ENCODE measurements at places on chromosomes 5 and 9. TPM values are rescaled to one million over a fixed set of nuclear protein-coding genes. Genes with fewer than 3 reads are reported as not detected.

SEC24A gene
- 20.3 TPM for total RNA-seq

- peak; percentile 8 for DNase-seq
Measured at GRCh38 chr5:123176938-123177275, 87.9 kb downstream of the PRDM6 start.

BTNL8 gene
- total RNA-seq: 0.71 TPM

IL9 gene
- total RNA-seq: not detected

- no peak for DNase-seq
Measured at GRCh38 chr9:23665635-23666034, 160.4 kb downstream of the ELAVL2 start.

OR1J2 gene
- not detected for total RNA-seq

DNA sequence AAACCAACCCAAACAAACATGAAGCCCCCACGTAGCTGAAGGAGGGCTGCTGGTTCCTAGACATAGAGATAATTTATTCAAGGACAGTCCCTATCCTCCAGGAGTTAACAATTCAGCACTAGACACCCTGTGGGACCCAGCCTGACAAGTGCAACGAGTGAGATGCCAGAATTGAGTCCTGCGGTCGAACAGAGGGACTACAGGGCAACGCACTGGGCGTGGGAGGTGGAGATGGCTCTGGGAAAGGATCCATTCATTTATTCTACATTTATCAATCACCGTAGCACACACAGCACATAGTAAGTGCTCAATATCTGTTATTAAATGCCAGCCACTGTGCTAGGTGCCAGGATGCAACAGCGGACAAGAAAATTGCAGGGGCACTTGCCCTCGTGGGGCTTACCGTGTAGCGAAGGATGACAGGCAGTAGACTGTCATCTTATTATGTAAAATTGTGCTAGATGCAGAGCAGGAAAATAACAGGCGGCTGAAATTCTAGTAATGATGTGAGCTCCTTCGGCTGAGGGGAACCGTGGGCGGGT lies 855 bp upstream of the ARHGAP26 start:
- no peak for DNase-seq

SMIM33 gene
- total RNA-seq: not detected

CKS2 gene
- total RNA-seq: 553 TPM

DNA sequence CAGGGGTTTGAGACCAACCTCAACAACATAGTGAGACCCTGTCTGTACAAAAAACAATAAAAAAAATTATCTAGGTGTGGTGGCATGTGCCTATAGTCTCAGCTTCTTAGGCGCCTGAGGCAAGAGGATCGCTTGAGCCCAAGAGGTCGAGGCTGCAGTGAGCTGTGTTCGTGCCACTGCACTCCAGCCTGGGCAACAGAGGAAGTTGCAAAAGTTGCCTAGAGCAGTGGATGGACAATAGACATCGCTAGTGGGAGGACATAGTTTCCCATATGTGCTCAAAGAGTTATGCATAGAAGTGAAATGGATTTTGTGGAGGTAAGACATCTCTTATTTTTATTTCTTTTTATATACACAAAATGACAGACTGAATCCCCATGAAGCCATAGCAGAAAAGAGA lies 19.0 kb downstream of the HNRNPK start:
- DNase-seq: no peak

PPP1R26 gene
- 32.7 TPM for total RNA-seq

DNA sequence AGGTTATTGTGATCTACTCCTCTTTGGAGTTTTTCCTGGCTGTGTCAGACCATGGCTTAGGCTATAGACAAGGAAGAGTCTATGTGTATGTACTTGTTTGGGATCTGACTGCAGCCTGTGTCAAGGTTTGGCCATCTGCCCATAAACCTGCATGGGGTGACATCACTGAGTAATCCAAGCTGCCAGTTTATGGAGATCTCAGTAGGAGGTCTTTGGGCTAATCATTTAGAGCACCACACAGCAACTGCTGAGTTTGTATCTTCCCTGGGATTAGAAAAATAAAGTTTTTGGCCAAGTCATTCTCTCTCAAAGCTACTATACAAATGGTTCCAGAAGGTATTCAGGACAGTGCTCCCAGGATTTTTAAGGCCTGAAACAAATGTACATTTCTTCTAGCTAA lies 65.5 kb upstream of the HSPB3 start:
- DNase-seq: peak; percentile 92

PHF24 gene
- total RNA-seq: 0.05 TPM

DNA sequence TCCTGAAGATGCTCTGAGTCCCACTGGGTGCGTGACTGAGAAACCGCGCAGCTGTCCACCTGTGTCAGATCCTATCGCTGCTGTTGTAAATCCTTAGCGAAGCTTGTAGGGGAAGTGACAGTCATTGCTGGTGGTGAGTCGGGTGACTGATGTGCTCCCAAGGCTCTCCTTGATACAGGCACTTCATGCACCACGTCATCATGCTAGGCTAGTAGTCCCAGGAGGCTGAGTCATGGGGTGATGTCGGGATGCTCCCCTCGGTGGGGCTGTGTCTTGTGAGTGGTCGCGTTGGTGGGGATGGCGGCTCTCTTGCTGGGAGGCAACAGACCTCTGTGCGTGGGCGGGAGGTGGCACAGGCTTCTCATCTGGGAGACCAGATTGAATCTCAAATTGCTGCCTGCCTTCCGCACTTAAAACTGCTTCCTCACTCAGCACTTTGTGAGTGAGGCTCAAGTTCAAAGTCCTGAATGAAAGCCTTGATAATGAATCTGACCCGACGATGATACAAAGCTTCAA lies 84.7 kb downstream of the CSNK1A1 start:
- peak; percentile 85 for DNase-seq

DNA sequence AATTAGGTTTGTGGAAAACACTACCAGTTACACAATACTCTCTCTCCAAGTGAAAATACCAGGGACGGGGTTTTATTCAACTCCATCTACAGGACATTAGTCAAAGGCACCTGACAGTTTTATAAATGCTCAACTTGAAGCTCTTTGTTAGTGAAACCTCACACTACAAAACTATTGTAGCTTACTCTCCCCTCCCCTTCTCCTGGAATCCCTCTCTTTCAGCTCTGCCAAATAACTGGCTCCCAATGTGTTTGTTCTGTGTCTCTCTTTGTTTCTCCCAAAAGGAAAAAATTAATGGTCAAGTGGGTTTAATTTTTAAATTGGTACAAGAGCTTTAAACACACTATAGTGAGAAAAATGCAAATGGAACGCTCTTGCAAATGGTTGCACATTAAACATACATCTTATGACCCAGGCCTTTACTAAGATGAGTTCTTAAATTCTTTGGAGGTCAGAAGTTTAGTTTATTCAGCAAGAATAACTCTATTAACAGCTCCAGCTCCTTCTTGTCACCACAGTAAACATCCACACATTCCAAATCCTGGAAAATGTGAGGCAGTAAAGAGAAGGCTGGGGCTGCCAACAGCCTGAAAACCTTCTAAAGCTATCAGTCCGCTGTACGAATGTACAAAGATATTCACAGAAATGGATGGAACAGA lies 48.4 kb downstream of the ZNF608 start:
- peak; percentile 15 for DNase-seq

GRCh38 chr9:1085086-1085485 lies 34.9 kb downstream of the DMRT2 start:
- DNase-seq: no peak

GRCh38 chr5:116448870-116449427 lies 125.7 kb downstream of the SEMA6A start:
- no peak for DNase-seq

DNA sequence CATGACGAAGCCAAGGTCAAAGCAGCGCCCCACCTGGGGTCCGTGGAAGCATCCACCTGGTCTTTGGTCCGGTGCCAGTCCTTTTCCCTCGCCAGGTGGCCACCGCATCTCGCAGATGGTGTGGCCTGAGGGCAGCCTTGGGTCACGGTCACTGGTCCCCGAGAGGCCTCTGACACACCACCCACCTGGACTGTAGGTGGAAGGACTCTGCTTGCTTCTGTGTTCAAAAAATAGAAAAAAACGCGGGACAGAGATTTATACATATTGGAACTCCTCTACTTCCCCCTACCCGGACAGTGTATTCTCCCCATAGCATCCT lies 466 bp upstream of the TTC39B start:
- no peak for DNase-seq

- DNase-seq: no peak
Measured at GRCh38 chr5:2166306-2166978, 283.7 kb upstream of the IRX4 start.

GRCh38 chr5:138021771-138022170 lies 11.1 kb downstream of the FAM13B start:
- no peak for DNase-seq

BTNL3 gene
- not detected for total RNA-seq

GRCh38 chr9:127893392-127893791 lies 6.0 kb downstream of the ST6GALNAC6 start:
- no peak for DNase-seq

DNA sequence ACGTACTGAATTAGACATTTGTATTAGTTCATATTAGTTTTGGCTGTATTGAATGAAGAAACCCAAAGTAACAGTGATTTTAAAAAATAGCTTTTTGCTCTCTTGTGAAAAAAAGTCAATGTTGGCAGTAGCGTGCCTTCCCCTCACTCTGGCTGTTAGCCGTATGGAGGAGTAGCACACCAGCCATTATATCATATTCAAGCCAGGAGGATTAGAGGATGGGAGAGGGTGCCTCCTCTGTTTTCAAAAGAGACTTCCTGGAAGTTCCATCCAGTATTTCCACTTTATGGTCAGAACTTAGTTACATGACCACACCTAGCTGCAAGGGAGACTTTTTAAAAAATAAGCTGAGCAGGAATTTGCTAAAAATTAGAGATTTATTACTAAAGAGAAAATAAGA lies 41.2 kb downstream of the GPR21 start:
- DNase-seq: no peak

GCNT1 gene
- total RNA-seq: 1.6 TPM

LHX3 gene
- not detected for total RNA-seq

GRCh38 chr9:134369416-134370212 lies 43.4 kb downstream of the RXRA start:
- DNase-seq: no peak

PTGER4 gene
- total RNA-seq: 4.0 TPM

- no peak for DNase-seq
Measured at GRCh38 chr9:137454597-137455358, 4.4 kb downstream of the NSMF start.

PSAT1 gene
- total RNA-seq: 182 TPM

GRCh38 chr5:73558950-73559349 lies 6.5 kb downstream of the ANKRA2 start:
- no peak for DNase-seq

GRCh38 chr5:14663734-14664269 lies 716 bp upstream of the OTULIN start:
- peak; percentile 25 for DNase-seq

GRCh38 chr9:120376101-120376500 lies 203.9 kb downstream of the CDK5RAP2 start:
- DNase-seq: no peak

DNA sequence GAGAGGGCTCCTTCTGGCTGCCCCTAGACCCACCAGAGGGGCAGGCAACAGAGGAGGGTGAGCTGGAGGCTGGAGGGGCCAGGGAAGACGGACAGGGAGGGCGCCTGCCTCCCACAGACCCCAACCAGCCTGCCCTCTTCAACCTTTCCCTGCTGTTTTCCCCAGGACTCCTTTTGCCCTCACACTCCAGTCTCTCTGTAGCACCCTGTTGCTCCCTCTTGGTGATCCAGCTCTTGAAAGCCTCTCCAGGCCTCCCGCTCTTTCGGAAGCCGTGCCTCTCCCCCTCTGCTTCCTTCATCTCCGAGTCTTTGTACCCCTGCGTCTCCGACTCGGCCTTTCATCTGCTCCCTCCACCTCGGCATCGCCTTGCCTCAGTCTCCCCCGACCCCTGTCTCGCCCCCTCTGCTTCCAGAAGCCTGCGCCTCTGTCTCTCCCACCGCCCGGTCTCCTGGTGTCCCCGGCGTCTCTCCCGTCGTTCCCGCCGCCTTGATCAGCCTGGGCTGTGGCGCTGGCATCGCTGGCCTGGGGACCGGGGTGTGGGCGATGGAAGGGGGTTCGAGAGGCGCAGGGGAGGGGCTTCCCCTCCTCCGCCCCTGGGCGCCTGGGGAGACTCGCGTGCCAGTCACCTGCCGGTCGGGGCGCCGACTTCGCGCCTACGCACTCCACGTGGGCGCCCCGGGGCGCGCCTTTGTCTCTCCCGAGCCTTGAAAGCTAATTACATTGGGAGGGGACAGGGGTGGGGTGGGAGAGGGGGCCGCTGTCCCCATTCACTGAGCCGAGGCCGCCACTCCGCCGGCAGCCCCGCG lies 5.3 kb upstream of the PRDM12 start:
- DNase-seq: no peak
